ENCODE measurements at places on chromosomes 12 and 14. TPM values are rescaled to one million over a fixed set of nuclear protein-coding genes. Genes with fewer than 3 reads are reported as not detected.

ERP27 gene
- 5.3 TPM for total RNA-seq

DNA sequence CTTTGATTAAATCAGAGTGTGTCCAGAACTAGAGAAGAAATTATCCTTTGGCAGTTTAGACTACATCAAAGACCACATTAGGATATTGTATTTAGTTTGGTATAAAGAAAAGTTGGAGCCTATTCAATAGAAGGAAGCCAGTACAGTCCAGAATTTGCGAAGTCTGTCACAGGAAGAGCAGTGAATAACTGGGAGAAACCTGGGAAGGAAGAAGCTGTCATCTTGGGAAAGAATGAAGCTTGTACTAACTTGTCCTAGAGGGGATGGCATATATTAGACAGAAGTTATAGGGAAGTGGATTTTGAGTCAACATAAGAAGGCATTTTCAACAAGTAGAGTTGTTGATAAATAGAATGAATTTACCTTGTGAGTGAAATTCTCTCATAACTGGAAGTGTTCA lies 386.7 kb downstream of the LRIG3 start:
- DNase-seq: no peak
- H3K27me3 ChIP-seq: no peaks in the 10 kb centered on the region
- H3K4me3 ChIP-seq: no peak overlapping the region

TPPP2 gene
- total RNA-seq: not detected

- DNase-seq: no peak
- H3K27ac ChIP-seq: no peak overlapping the region
- H3K27me3 ChIP-seq: no peaks in the 10 kb centered on the region
- H3K4me3 ChIP-seq: peak overlapping the region; percentile 20
Measured at GRCh38 chr12:54983536-54984101, 943 bp downstream of the TESPA1 start.

RPGRIP1 gene
- 0.41 TPM for total RNA-seq

Data from left lung (tissue), 14 donors.